ENCODE measurements at places on chromosomes 6 and 20. TPM values are rescaled to one million over a fixed set of nuclear protein-coding genes. Genes with fewer than 3 reads are reported as not detected.

GRCh38 chr6:115485400-115485799 lies 575.3 kb downstream of the FRK start:
- no peak for DNase-seq

DNA sequence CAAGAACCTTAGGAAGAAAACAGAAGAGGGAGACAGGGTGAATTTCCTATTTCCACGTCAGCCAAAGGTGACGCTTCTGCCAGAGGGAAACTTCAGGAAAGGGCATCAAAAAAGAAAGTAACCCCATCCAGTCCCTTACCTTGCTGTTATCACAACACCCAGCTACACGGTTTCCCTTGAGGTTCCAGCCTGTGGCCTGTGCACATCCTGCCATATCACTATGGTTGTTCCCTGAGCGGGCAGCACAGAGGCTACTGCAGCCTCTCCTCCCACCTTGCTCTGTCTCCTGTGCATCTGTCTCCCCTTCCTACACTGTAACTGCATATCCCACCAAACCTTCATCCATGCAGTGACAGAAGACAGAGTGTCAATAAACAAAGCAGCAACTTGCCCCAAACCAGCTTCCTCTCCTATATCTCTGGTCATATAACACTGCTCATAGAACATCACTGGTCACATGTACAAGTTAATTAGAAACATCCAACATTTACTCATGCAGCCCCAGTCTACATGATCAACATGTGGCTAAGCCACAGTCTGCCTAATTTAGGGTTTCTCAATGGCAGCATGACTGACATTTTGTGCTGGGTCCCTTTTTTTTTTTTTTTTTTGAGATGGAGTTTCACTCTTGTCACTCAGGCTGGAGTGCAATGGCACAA lies 54.7 kb downstream of the GFOD1 start:
- DNase-seq = no peak

- DNase-seq = no peak
Measured at GRCh38 chr6:16758163-16758975, 2.9 kb downstream of the ATXN1 start.

- DNase-seq = no peak
Measured at GRCh38 chr6:84687431-84687830, 77.0 kb downstream of the TBX18 start.

DNA sequence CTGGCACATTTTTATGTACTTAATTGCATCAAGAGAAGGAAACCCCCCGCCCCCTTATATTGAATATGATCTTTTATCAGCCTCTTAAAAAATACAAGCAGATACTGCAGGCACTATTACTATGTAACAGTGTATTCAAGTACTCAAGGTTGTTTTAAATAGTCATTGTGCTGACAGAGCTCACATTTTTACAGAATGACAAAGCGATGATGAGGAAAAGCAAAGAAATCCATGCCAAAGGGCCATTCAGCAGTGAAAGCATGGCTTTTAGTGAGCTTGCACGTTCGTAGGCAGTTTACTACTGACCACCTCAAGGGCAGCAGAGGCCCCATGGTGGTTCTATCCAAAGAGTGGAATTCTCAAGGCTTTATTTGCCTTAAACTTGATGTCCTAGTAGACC lies 146.8 kb downstream of the RPS12 start:
- no peak for DNase-seq

DNA sequence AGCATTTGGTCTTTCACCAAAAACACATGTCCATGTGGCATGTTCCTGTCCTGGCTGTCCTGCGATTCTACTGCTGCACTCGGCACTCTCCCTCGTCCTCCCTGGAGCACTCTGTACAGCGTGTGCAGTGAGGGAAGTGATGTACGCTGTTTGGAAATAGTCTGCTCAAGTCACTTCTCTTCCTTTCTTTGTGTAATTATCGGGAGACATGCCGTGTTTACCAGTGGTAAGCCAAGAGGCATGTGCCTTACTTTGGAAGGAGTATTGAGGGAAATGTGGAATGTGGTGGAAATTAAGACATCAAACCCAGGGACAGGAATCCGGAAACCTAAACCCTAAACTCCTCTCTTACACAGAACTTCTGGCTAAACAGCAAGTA lies 268.5 kb upstream of the FOXQ1 start:
- DNase-seq = no peak

DNA sequence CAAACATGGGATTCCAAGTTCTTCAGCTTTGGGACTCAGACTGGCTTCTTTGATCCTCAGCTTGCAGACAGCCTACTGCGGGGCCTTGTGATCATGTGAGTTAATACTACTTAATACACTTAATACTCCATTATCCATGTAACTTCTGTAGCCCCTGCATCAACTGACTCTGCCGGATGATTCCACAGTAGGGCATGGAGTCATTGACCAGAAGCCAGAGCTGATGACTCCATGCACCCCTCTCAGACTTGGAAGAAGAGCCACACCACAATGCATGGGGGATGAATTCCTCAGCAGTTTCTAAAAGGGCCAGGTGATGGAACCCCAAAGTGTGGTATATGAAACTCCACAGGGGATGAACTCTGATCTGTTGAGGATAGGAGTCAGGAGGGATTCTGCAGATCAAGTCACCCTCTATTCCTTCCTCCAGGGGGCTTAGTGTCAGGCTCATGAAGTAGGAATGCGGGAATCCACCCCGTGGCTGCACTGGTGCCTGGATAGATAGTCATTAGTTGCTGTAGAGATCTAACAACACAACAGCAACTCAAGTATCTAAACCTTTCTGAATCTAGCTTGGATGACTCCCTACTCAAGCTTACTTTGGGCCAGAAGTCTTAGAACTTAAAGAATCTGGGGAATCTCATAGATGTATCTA lies 70.2 kb downstream of the GPR6 start:
- no peak for DNase-seq

FRK gene
- 8.1 TPM for total RNA-seq

LY6G6C gene
- total RNA-seq = not detected

KCNK16 gene
- total RNA-seq = not detected

RIPOR3 gene
- 1.8 TPM for total RNA-seq
